NCI-H2081 (cell line): ENCODE measurements at places on chromosomes 1 and 21.

DNA sequence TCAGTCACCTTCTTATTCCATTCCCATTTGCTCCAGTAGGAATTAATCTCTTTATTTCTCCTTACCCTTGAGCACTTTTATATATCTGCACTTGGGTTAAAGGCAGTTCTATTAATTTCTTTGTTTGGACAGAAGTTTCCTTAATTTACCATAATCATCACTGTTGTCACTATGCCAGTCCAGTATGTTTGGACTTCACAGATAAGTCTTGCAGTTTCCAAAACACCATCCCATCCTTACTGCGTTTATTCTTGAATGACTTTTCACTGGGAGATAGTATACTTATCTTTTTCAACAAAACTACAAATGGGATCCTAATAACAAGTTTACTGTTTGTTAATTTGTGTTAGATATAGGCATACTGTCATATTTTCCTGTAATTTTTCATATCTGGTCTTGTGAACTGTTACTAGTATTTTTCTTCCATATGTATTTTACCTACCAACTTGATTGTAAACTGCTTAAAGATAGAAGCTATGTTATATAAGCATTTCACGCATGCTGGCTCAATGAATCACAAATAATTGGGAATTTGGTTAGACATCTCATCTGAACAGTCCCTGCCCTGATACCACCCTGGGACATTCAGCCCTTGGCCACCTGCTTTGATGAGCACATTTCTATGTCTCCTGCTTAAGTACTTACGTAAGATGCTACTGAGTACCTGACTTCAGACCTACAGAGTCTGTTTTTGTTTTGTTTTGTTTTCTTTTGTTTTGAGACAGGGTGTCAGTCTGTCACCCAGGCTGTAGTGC is 78.2 kb downstream of the OLFML2B start:
- no peak for DNase-seq

DNA sequence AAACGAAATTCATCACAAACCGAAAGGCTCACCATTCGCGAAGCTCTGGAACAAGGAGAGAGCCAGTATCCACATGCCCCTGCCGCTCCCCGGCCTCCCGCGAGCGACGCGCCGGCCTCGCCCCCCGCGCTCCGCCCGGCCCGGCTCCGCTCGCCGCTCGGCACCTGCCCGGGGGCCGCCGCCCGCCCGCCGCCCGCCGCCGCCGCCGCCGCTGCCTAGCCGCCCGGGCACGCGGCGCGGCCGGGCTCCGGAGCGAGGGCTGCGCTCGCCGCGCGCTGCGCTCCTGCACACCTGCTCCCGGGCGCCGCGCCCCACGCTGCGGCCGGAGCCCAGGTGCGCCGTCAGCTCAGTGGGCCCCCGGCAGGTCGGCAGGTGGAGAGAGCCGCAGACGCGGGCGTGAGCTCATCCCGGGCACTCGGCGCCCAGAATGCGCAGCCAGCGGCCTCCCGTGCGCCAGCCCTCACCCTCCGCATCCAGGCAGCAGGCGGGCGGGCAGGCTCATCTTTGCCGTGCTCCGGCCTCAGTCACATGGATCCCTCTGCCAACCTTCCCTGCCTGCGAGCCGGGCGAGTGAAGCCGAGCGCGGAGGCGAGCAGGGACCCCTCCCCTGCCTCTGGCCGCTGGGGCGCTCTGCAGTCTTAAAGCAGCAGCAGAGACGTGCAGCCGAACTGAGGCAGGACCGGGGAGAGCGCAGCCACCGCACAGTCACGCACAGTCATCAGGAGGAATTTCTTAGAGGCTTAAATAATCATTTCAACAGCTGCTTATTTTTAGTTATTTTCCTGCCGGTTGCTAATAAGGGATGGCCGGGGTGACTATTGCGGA is at the start of gene DSCAM:
Gene DSCAM (minus strand): TSS at position 572 of the 825 bp plus-strand sequence. CDS start 497 bp downstream, at position 75.
- DNase-seq, result peak; percentile 48

- DNase-seq, result no peak
These were observed 1174.9 kb upstream of the ADGRL4 start for GRCh38 chr1:80181418-80181817.

DNA sequence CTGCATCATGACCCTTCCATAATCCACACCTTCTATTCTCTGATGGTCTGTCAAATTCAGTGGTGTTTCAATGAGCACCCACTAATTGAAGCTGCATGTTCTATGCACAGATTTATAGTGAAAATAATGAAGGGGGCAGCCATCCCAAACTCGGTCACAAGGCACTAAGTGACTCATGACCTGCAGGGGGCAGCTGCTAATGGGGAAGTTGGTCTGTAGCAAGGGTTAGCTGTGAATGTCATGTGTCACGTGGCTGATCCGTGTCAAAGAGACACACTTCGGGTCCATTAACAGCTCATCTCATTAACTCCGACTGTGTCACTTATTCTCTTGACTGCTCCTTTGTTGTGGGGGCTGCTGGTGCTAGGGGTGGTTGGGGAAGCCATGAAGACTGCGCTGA is 306.6 kb downstream of the PCP4 start:
- no peak for DNase-seq

GRCh38 chr1:160761886-160762285 is 22.8 kb downstream of the SLAMF7 start:
- DNase-seq, result no peak

- DNase-seq, result no peak
These were observed 844 bp downstream of the ADAMTS5 start for GRCh38 chr21:26965907-26966581.

DNA sequence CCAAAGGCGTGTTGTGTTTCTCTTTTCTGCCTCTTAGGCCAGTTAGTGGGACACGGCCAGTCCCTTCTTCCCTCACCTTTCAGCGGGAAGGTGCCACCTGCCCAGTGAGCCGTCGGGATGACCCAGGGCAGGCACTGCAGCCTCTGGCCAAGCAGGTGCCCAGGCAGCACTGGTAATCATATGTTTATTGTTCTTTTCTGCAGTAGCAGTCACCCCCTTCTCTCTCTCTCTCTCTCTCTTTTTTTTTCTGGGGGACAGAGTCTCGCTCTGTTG is 38.2 kb downstream of the CRYAA start:
- DNase-seq, result no peak

DNA sequence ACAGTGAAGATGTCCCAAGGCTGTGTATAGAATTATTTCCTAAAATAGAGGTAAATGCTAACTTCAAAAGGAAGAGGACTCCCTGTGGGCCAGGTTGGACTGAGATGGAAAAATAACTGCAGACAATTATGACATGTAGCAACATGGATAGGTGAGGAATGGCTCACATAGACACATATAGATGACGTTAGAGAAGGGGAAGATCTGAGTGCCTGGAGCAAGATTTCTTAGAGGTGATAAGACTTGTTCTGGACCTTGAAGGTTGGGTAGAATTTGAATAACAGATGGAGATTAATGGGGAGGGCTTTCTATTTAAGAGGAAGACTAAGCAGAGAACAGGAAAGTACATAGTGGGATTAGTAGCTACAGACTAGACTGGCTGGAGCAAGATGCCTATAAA is 76.9 kb downstream of the C1orf21 start:
- DNase-seq, result no peak

- DNase-seq, result no peak
These were observed 55.1 kb downstream of the COL18A1 start for GRCh38 chr21:45460011-45460565.

DNA sequence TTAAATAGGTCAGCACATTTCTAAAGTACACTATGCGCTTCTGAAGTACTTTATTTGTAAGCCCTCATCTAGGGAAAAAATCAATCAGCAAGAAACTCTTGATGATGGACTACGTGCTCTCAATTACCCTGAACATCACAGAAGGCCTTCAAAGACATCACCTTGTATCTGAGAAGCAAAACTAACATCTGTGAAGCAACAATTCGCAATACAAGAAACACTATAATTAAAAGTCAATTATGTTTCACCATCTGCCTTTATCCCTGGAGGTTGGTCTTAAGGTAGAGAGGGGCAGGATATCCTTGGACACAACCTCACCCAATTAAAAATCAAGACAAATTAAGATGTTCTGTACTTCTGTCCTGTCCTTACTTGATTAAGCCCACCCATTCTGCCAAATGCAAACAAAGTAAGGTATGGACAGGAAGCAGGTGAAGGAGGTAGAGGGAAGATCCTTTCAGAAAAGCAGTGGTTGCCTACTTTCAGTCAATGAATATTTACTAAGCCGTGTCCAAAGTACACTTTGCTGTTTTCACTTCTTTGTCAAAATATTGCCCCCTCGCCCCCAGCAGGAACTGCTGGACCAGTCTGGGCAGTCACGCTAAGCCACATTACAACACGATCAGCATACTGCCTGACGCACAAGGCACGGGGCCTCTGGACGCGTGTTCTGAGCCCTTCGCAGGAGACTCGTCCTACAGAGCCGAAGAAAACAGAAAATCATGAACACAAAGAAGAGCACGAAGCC is 887 bp downstream of the SLC19A2 start:
- DNase-seq, result no peak

DNA sequence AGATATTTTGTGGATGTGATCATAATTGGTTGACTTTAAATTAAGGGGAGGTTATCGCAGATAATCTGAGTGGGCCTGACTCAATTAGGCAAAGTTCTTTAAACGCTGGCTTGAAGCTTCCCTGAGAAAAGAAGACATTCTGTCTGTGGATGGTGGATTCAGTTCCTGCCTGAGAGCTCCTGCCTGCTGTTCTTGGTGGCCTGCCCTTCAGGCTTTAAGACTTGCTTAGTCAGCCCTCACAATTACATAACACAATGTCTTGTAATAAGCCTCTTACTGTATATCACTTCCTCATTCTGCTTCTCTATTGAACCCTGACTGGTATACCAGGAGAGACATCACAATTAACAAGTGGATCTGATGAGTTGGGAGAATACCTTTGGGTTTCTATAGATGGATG is 50.2 kb downstream of the KCNJ6 start:
- DNase-seq, result no peak

DNA sequence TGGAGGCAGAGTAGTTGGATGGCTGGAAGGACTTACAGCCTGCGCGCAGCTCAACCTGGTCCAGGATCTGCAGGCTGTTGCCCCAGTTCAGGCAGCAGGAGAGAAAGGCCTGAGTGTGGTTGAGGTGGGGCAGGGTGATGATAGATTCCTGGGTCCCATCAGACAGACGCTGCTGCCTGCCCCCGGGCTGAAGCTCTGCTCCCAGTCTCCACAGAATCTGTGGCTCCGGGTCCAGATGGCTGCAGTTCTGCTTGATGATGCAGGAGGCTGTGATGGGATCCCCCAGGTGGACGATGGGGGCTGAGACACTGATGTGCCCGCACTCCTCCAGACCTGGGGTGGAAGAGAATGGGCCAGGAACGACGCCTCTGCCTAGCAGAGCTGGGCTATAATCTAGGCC is 7.4 kb downstream of the CSF3R start:
- DNase-seq, result no peak

DNA sequence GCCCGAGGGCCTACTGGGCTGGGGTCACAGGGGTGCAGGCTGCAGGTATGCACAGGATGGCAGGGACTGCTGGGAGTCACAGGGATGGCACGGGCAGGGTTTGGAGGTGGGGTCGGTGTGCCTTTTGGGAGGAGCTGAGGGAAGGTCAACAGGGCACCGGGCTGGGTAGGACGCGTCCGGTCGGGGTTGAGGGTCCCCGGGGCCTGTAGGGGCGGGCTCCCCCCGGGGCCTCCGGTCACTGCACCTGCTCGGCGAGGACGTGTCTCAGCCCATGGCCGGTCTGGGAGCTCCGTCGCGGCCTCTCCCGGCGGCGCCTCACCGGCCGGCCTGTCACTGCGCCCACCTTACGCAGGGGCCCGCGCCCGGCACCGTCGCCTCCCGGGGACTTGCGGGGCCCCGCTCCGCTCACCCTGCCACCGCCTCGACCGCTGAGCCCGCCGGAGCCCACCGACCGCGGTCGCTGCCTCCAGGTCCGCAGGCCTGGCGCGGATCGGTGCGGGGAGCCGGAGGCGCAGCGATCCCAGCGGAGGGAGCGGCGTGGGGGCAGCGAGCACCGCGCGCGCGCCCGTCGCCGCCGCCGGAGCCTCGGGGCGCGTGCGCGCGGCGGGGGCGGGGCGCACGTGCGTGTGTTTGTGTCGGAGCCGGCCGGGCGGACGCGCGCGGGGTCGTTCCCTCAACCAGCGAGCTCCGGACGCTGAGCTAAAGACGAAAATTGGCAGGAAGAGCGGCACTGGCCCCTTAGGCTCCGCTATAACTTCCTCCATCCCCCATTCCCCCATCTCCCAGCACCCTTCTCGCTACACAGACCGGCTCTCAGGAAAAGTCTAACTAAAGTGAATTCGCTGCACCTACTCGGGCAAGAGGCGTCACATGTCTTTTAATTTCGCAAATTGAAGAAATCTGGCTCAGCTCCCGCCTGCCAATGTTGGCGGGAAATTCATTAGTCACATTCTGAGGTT is at the start of gene AMIGO1:
Gene AMIGO1 (minus strand): TSS at position 552 of the 959 bp plus-strand sequence. CDS start 815 bp downstream, outside the sequence.
- DNase-seq, result peak; percentile 44

GRCh38 chr1:94783342-94784189 is 36.6 kb upstream of the SLC44A3 start:
- DNase-seq, result peak; percentile 8

- DNase-seq, result no peak
These were observed 188.4 kb downstream of the BACH1 start for GRCh38 chr21:29487154-29487553.

GRCh38 chr1:172335377-172335776 is 85.1 kb upstream of the C1orf105 start:
- no peak for DNase-seq

DNA sequence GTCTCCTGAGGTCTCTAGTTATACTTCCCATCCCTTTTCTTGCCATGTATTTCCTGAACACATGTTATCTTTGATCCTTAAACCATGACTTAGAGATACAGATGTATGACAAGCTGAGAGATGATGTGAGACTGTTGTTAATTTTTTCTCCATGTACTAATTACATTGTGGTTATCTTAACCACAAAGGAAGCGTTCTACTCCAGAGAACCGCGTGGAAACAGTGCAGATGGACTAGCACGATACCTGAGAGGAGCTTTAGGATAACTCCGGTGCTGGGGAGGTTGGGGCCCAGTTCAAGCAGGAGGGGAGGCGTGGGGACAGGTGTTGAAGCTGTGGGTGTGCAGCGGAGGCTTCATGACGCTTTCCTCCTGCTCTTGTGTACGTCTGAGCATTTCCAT is 17.5 kb downstream of the PDE9A start:
- DNase-seq, result peak; percentile 29

DNA sequence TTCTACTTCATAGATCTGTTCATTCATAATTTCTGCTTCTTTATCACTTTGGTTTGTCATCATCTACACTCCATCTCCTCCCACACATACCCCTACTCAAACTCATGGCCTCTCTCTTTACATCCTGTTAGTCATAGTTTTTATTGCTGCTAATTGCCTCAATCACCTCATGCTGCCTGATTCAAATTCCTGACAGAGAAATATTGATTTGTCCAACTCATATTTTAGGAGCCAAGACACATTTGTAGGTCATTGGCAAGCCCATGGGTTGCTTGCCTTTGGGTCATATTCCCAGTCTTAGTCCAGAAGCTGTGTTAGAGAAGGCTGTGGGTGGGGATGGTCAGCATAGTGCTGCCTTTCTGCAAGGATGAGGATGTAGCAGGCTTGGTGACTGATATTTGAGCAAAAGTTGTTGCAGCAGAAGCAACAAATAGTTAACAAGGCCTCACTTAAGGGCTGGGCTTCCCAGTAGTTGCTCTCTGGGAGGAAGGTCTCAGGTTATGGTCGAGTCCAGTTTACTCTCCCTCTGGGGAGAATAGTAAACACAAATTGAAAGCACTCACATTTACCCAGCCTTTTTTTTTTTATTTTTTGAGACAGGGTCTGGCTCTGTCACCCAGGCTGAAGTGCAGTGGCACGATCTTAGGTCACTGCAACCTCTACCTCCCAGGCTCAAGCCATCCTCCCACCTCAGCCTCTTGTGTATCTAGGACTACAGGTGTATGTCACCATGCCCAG is 22.4 kb upstream of the EPS15 start:
- DNase-seq, result no peak

- DNase-seq, result no peak
These were observed 27.5 kb upstream of the FCER1A start for GRCh38 chr1:159274631-159275030.
